ENCODE measurements at places on chromosomes 2 and 18.

GRCh38 chr18:59728816-59729215, 31.6 kb upstream of the CCBE1 start:
- DNase-seq: no peak

- no peak for DNase-seq
These were observed 59.5 kb upstream of the THUMPD2 start for GRCh38 chr2:39838589-39838988.

- no peak for DNase-seq
These were observed 321.9 kb downstream of the CELF4 start for GRCh38 chr18:37243741-37244140.

DNA sequence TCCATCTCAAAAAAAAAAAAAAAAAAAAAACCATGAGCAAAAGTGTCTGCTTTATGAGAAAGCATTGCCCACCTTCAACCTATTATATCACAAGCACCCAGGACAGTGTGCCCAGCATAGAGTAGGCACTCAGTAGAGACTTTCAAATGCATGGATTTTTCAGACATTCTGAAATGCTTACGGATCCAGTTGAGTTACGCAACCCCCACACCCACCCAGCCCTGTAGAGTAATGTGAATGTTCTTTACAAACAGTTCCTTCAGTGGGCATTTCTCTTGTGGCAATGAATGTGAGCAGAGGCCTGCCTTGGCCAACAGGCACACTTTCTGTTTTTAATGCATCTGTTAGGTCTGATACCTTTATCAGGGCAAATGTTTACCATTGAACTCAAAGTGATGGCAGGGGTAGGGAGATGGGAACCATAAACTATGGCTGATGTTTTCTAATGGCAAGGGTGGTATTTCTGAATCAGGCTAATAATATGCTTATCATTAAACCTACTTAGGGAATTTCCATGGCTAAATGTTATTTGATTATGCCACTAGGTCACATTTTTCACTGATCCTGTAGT, 65.0 kb upstream of the RPL31 start:
- no peak for DNase-seq

DNA sequence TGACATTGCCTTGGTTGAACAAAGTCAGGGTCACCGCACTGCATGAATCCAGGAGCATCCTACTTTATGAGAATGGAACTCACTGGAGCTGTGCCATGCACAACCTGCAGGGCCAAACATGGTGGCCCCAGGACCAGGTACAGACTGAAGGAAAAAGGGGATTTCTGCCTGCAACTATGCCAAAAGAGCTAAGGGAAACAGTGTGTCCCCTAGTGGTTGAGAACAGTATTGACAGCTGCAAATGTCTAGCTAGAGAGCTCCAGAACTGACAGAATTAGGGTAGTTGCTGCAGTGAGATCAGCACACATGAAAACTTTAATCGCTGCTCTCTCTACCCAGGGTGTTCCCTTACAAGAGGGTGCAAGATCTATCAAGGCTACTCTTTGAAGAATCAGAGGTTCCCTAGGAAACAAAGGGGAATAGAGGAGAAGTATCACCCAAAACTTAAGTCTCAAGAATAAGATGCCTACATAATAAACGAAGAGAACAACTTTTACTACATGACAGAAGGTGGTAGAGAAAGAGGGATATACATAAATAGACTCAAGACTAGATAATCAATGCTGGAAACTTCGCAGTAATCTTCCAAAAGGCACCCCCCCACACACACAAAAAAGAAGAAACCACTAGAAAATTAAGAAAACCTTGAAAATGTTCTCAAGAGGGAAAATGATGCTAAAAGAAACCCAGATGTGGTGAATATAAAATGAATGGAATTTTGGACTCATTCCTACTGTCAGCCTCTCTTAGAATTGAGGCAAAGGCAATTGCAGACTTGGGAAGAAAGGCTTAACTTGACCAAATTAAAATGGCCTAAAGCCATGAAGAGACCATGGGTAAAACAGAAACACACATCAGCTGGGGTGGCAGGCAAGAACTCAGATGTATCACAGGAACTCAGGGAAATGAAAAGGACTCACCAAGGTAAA, 43.6 kb upstream of the IHH start:
- no peak for DNase-seq

- no peak for DNase-seq
These were observed 5.3 kb downstream of the PER2 start for GRCh38 chr2:238282861-238283738.

DNA sequence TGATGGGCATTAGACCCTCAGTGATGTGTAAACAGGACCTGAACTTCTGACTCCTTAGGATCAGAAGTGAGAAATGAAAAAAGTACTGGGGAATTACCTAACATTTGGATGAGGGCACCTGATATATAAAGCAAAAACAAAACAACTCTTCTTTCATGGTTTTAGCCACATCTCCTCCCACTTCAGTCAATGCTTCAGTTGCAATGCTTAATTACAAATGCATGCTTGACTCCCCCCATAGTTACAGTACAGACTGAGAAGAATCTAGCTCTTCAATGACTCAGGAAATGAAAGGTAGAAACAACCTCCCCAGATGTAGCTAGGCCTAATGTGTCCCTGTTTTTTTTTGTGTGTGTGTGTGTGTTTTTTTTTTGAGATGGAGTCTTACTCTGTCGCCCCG, 276.8 kb upstream of the POU3F3 start:
- DNase-seq: no peak

- no peak for DNase-seq
These were observed 197.5 kb downstream of the SCG2 start for GRCh38 chr2:223404616-223405015.

DNA sequence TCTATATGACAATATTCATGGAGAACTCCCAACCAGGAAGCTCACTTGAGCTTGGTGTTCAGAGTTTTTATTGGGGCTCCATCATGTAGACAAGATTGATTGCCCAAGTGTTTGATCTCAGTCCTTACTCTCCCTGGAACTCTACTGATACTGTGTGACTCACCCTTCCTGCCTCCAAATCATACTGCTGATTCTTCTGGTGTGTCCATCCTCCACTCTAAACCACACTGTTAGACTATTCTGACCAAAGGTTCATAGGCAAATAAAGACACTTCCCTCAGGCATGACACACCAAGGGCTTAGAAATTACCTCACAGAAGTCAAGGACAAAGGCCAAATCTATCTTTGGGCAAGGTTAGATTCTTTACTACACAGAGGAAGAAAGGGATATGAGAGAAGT, 107.9 kb upstream of the CDH20 start:
- DNase-seq: no peak

DNA sequence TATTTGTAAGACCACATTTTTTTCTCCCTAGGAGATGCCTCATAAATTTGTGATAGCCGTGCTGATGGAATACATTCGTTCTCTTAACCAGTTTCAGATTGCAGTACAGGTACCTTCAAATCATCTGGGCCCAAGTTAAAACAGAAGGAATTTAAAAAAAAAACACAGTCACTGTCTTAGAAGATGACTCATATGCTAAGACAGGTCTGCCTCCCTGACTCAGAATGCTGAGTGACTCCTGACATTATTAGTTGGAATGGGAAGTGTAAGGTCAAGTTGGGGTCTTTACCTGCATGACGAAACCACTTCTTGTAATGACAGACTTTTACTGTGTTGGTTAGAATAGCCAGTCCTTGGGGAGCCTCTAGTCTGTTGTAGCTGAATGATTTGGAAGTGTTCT, 26.3 kb downstream of the RMC1 start:
- DNase-seq: no peak

DNA sequence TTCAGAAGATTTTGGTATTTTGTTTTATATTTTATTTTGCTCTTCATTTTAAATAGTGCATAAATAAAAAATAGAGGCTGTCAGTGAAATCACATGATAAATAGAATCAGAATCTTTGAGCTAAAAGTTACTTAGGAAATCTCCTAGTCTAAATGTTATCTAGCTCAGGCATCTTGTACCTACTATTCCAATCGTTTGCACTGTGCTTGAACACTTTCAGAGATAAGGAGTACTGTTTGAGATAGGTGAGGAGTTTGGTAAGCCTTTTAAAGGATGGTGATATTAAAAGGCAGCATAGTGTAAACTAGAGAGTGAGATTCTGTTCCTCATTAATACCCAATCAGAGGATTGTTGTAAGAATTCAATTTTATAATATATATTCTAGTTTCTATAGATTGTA, 157.2 kb upstream of the MYO3B start:
- DNase-seq: no peak

- no peak for DNase-seq
These were observed 231.7 kb downstream of the FSIP2 start for GRCh38 chr2:185970148-185970852.

GRCh38 chr18:72830109-72830508, 37.7 kb downstream of the NETO1 start:
- DNase-seq: no peak

- DNase-seq: no peak
These were observed 85.8 kb downstream of the UXS1 start for GRCh38 chr2:106108351-106108750.

GRCh38 chr18:34493566-34494358, 216.3 kb upstream of the DTNA start:
- no peak for DNase-seq

- DNase-seq: no peak
These were observed 17.4 kb downstream of the SRD5A2 start for GRCh38 chr2:31563273-31563839.

DNA sequence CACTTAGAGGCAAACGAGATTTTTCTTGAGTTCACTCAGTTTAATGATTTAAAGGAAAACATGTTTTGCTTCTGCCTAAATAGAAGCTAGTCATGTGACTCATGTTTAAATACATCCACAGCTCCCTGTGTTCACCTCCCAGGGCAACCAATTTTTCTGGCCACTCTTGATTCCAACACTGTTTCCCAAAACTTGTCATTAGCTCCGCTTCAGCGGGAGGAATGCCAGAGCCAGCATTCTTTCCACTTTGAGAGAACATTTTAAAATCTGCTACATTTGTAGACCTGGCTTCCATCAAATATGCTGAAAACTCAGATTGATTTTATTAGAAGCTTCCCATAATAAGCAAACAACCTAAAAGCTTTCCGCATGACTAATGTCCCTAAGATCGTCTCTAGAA, 2.8 kb upstream of the CYS1 start:
- DNase-seq: no peak

DNA sequence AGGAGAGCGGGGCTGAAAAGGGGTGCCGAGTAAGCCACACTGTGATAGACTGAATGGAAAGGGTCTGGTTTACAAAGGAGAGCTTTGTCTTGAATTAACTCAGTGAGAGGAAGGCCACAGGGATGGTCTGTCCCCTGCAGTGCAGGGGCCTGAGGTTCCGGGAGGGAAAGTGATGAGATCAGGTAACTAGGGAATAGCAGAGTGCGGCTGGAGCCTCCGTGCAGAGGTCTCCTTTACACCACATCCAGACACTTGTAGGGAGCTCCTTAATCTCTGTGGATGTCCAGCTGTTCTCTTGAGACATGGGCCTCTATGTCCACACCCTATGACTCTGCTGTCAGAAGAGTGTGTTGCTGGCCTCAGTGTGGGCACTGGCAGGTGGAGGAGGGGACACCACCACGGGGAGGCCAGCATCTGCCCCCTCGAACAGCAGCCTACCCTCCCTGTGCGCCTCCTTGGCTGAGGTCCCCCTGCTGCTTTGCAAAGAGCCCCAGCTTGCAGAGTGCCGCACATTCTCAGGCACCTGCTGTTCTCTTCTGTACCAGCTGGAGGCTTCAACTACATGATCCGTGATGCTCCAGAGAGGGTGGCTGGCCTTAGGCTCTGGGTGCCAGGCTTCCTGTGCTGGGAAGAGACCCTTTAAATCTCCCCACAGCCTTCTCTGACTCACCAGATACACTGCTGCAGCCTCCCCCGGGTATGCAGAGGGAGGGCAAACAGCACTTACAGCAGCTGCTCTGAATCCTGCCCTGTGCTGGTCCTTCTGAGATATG, 25.9 kb downstream of the ENOSF1 start:
- DNase-seq: no peak

DNA sequence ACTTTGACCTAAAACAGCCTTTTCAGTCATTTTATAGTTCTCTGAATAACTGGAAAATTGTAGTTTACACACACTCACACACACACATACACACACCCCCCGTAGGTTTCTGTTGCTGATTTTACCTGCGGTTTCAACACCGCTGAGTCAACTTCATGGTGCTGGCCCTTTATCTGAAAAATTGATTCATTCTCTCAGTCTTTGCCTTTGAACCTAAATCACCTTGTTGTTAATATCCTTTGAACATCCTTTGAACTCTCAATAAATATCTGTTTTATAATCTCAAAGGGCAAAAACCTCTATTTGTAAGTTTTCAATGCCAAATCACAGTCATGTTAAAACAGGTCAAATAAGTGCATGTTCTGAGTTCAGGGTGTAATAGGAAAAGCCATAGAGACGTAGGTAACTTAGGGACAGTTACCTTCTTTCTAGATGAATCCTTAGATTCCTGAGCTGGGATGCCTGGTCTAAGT, 109.0 kb upstream of the BZW1 start:
- DNase-seq: no peak

GRCh38 chr2:29326926-29327325, 211.7 kb downstream of the CLIP4 start:
- DNase-seq: no peak

DNA sequence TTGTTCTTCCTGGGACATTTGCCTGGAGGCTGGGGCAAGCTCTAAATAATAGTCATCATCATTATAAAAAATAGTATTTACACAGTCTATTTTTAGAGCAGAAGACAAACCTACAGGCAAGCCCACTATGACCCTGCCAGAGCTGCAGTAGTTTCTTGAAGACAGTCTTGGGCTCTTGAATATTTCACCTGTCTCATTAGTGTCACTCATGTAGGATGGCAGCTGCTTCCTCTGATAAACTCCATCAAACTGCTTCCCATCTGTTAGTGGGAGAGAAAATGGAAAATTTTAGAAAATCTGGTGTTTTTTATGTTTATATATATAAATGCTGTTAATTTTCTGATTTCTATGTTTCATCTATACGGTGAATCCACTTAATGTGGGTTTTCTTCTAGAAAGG, 8.5 kb upstream of the CYRIA start:
- DNase-seq: no peak

GRCh38 chr2:222998459-222998858, 53.5 kb upstream of the KCNE4 start:
- no peak for DNase-seq

- DNase-seq: no peak
These were observed 56.7 kb upstream of the EML4 start for GRCh38 chr2:42112418-42112817.

DNA sequence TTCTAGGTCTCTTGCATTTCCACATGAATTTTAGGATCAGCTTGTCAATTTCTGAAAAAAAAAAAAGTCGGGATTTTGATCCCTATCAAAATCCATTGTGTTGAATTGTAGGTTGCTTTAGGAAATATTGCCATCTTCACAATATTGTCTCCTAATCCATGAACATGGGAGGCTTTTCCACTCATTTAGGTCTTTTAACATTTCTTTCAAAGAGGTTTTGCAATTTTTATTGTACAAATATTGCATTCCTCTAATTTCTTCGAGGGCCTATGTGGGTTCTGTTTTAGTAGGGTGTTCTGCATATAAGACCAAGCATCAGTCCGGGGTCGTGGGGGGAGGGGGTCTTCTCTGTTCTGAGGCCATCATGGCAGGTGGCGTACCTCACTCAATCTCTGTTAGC, 725 bp upstream of the LAMA3 start:
- DNase-seq: no peak

Measured in activated T-cell treated with anti-CD3 and anti-CD28 coated beads for 1 hour (primary cell).